ENCODE measurements at places on chromosomes 3 and 15. TPM values are rescaled to one million over a fixed set of nuclear protein-coding genes. Genes with fewer than 3 reads are reported as not detected.

The UBAP1L gene
- total RNA-seq: 0.05 TPM

The CHRNA7 gene
- total RNA-seq: 0.10 TPM

The ZNF621 gene
- 12.4 TPM for total RNA-seq

The RPS17 gene
- total RNA-seq: 2,688 TPM

The IL17RB gene
- total RNA-seq: not detected

The COL7A1 gene
- total RNA-seq: 128 TPM

The XIRP1 gene
- not detected for total RNA-seq

The IGSF10 gene
- total RNA-seq: 0.31 TPM

The PDZRN3 gene
- total RNA-seq: not detected

The IL5RA gene
- total RNA-seq: not detected

The AGTR1 gene
- not detected for total RNA-seq

The LRRN1 gene
- total RNA-seq: 7.7 TPM

The SEMA6D gene
- not detected for total RNA-seq

The GSK3B gene
- 61.7 TPM for total RNA-seq

The STARD9 gene
- 1.4 TPM for total RNA-seq

The RTP2 gene
- not detected for total RNA-seq

The ZBTB38 gene
- 94.1 TPM for total RNA-seq

The PPM1L gene
- total RNA-seq: 1.4 TPM

The CPLX3 gene
- not detected for total RNA-seq

The MRPL3 gene
- total RNA-seq: 247 TPM

The SPESP1 gene
- total RNA-seq: not detected

The CLDN18 gene
- 0.26 TPM for total RNA-seq

The NEO1 gene
- total RNA-seq: 7.3 TPM

The GOLGA8T gene
- not detected for total RNA-seq

The TGM4 gene
- 0.10 TPM for total RNA-seq

The HHLA2 gene
- total RNA-seq: not detected

The ITIH4 gene
- 0.69 TPM for total RNA-seq

The RRP9 gene
- total RNA-seq: 48.7 TPM

The TBC1D23 gene
- total RNA-seq: 57.0 TPM

The NUP210 gene
- 16.3 TPM for total RNA-seq

The FANCD2OS gene
- total RNA-seq: not detected

The NR2E3 gene
- not detected for total RNA-seq

The MST1R gene
- total RNA-seq: 1.9 TPM

The SH2D7 gene
- total RNA-seq: not detected

The TRPM1 gene
- 0.05 TPM for total RNA-seq

The CDC25A gene
- 21.1 TPM for total RNA-seq

The RHCG gene
- total RNA-seq: not detected

The C3orf62 gene
- total RNA-seq: 0.67 TPM

The GOLGA6L7 gene
- total RNA-seq: not detected

The SIDT1 gene
- total RNA-seq: 0.02 TPM

The RETNLB gene
- not detected for total RNA-seq

The CNTN3 gene
- total RNA-seq: not detected

The SLC6A1 gene
- total RNA-seq: not detected

The ACKR2 gene
- not detected for total RNA-seq

The ZDHHC23 gene
- 2.4 TPM for total RNA-seq

The SLC12A1 gene
- total RNA-seq: not detected

The PARP6 gene
- 32.3 TPM for total RNA-seq

The DPPA4 gene
- not detected for total RNA-seq

The CHRD gene
- total RNA-seq: 5.6 TPM

The NFKBIZ gene
- 7.5 TPM for total RNA-seq
